ENCODE measurements at places on chromosomes 5 and 9. TPM values are rescaled to one million over a fixed set of nuclear protein-coding genes. Genes with fewer than 3 reads are reported as not detected.

The DEPDC1B gene
- total RNA-seq = 63.1 TPM

The CDH9 gene
- not detected for total RNA-seq

The NDST1 gene
- 72.6 TPM for total RNA-seq

The DMRT1 gene
- not detected for total RNA-seq

The IL13 gene
- total RNA-seq = not detected

The CCDC112 gene
- 11.3 TPM for total RNA-seq

The CDH6 gene
- total RNA-seq = 3.8 TPM

The KIF4B gene
- total RNA-seq = not detected

The PDCD1LG2 gene
- total RNA-seq = not detected

The CTXN3 gene
- total RNA-seq = not detected

The ERAP2 gene
- total RNA-seq = 67.7 TPM

The FGF18 gene
- 0.61 TPM for total RNA-seq

- no peak for DNase-seq
These were observed 11.1 kb downstream of the CNTFR start for GRCh38 chr9:34578241-34579103.

- no peak for DNase-seq
These were observed 5.8 kb downstream of the PAEP start for GRCh38 chr9:135567311-135567710.

- DNase-seq = no peak
These were observed 9.4 kb downstream of the HNRNPAB start for GRCh38 chr5:178213748-178214151.

DNA sequence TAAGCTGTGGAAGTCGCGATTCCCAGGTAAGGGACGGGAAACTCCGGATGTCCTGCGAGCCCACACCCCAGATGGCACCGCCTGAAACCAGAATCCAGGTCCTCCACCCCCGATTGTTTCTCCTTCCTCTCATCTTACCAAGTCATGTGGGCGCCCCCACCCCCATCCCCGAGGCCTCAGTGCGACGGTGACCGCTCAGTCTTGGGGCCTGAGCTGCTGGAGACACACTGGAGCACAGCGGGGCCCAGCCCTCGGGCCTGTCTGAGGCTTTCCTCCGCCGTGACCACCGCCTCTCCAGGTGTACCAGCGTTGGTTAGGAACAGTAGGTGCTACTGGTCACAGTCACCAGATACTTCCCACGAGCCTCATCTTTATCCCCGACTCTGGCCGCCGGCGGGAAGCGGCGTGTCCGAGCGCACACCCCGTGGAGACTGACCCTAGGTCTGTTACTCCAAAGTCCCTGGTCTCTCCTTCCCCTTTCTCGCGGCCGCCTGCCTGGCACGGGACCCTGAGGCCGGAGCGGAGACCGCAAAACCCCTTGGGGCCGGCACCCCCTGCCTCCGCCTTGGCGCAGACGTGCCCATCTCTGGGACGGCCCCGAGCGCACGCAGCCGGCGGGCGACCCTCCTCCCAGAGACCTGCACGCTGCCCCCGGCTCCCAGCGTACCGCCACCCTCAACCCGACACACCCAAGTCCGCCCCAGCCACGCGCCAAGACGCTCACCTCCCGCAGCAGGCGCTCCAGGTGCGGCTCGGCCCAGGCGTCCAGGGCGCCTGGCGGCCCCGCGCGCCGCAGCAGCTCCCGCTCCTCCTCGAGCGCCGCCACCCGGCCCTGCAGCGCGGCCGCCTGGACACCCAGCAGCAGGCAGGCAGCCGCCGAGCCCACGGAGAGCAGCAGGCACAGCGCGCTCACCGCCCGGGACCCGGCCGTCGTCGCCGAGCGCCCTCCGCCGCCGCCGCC, 733 bp downstream of the COL23A1 start:
- no peak for DNase-seq

GRCh38 chr5:15547261-15547839, 47.4 kb downstream of the FBXL7 start:
- no peak for DNase-seq

- no peak for DNase-seq
These were observed 886.8 kb upstream of the SEMA6A start for GRCh38 chr5:117461403-117461802.

DNA sequence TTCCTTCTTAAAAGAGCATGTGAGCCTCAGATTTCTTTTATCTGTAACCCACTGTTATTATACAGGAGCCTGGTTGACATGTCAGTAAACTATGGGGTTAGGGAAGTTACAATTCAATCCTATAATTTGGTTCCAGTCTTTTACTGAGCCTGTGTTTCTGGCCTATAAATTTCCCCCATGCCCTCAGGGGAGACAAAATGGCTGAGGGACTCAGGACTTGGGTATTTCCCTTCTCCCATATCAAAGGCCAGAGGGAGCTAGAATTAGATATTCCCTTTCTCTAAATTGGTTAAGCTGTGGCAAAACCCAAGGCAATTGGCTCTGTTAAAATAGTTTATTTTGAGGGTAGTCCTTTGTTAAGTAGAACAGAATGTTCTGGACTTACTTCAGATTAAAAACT, 823.2 kb downstream of the TLE1 start:
- no peak for DNase-seq

DNA sequence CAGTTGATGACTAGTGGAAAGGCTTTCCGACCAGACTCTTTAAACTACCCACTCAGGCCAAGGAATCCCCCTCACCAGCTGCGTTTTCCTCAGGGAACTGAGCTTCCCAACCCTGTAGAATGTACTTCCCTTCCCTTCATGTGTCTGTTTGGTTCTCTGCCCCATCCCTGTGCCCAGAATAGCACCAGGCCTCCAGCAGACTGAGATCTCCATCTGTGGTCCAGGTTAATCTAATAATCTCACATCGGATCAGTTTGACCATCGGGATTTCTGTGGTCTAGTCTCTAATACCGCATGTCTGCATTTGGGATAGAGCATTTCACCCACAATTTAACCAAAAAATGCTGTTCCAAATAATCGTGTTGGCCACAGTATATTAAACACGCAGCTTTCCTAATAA, 237.2 kb downstream of the ROR2 start:
- DNase-seq = no peak

DNA sequence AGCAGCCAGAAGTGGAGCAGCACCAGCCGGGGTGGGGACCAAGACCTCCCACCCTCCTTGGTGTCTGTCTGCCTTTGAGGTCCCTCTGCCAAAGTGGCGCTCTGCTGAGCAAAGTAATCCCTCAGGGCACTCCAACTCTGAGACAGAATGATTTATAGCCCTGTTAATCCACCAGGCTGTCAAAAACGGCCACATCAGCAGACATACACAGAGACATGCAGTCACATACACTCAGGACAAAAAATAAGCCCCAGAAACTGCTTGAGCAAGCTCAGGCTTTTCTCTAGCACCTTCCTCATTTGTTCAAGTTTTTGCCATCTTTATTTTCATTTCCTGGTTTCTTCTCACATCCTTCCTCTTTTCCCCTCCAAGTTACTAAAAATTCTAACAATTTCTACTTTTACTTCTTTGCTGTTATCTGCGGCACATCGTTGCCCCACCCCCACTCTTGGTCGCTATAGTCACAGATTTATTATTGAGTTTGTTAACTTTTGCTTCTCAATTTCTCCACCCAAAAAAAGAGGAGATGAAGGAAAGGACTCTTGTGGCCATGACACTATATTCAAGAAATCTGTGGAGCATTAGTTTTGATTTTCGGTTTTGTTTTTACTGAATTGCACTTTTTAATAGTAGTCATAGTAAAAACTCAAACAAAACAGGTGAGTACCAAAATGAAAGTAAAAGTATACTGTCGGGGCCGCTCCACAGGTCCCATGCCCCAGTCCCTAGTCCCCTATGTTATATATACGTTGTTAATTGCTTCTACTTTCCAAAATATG, 17.4 kb upstream of the ADRB2 start:
- DNase-seq = no peak

DNA sequence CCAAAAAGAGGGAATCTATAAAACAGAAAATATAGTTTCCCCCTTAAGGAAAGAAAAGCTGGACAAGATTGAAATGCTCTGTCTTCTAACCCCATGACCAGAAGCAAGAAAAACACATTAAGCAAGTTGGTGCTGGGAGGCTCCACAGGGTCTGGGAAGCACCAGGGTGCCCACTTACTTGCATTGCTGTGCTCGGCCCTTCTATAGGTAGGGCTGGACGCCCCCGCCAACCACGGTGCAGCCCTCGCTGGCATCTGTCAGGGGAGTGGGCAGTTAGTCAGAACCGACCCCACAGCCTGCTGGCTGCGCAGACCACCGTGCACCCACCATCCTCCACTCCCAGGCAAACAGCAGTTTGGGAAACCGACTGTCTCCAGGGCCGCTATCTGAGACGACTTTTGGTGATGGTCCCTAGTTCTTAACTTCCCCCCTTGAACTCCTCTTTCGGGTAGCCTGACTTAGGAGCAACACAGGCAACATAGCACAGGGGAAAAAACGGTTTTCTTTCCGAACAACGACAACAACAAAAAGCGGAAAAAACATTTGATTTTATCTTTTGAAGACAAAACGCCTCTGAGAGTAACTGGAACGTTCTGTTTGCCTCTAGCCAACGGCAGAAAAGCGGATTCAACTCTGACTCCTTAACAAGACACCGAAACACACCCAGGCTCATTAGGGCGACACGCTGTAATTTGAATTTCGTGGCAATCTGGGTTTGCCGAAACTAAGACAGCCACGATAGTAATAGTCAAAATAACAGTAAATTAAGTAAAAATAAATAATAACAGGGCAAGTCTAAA, 3.9 kb downstream of the IRX2 start:
- DNase-seq = no peak

DNA sequence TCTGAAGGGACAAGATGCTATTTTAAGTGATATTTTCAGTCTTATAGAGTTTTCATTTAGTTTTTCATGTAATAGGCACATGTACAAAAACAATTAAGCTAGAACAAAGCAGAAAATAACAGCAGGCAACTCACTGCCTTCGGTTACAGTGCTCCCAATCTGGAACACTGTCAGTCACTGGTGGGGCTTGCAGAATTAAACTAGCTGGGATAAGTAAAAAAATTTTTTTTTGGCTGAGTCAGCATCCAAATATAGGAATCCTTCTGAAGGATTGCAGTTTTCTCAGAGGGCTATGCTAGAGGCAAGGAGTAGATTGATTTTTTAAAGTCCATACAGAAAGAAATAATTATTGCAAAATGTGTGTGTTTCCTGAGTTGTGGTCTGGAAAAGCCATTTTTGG, 250.2 kb upstream of the RFX3 start:
- no peak for DNase-seq

DNA sequence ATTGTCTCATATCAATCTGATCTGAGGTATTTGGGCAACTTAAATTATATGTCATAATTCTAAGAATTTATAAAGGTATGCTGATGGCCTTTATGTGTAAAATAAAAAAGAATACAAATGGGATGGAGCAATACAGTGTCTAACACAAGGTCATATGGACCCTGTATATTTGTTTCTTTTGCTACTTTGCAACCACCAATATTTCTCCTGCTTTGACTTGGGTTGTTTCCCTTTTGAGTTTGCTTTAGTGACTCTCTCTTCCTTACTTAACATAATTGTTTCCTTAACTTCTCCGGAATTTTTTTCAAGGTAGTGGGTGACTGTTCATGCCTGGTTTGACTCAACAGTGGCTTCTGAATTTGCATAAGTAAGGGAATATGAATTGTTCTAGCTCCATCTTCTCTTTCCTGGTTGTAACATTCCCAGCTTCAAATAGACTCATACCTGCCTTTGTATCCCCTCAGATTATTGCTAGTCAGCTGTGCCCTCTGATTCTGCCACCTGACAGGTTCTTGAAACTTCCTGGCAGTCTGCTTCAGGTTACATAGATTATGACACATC, 30.2 kb upstream of the ANXA1 start:
- DNase-seq = no peak

DNA sequence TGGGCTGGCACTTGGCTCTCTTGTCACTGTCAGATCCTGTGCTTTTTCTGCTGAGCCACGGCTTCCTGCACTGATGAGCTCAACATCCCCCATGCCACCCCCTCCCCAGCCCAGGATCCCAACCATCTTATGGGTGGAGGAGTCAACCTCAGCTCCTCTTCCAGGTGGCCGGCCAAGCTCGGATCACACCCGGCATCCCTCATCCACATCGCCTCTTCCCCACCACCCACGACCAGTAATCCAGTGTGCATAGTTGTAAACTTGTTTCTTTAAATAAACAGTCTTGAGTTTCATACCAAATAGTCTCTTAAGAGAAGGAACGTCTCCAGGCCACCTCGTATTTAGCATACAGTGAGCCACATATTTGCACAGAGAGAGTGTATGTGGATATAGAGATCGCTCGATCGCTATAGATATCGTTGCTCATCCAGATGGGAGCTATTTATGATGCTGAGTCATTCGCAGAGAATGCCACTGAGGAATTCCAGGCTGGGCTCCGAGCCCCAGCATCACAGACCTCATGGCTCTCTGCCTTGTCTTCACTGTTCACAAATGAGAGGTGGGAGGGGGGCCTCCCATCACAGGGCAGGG, 61.8 kb upstream of the CPLX2 start:
- DNase-seq = no peak

DNA sequence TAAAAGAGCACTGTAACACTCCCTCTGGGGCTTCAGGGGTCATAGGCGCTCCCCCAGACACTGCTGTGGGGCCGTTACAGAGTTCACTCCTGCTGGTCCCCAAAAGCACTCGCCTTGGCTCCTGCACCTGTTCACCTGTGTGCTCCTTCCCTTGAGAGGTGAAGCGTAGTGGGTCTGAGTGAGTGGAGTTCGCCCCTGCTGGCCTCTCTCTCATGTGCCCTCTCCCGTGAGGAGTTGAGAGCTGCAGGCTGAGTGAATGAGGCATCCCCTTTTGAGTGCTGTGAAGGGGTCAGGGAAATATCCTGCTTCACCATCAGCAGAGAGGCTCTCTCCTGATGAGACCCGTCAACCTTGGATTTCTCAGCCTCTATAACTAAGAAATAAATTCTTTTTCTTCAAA, 134.6 kb upstream of the TUT7 start:
- no peak for DNase-seq
